ENCODE measurements at places on chromosomes 1 and 21.

DNA sequence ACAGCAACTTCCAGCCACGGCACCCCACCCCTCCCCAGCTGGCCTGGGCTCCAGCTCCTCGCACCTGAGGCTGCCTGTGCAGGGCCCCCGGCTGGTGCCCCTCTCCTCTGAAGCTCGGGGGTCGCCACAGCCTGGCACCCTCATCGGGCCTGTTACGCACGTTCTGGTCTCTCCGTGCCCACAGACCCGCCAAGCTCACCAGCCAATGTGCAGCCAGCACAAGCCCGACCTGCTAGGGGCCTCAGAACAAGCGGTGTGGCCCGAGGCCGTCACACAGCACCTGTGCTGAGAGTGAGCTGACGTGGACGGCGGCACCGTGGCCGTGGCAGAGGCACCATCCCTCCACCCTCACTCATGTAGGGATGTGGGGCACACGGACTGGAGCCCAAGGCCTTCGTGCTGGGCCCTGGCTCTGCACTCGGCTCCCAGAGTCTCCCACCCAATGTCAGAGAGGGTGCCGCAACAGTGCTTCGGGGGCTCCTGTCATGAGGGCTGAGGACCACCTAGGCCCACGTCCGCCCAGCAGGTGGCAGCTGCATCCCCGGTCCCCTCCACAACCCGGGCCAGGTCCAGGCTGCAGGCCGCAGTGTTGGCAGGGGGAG lies 4.4 kb upstream of the SAMD11 start:
- no peak for DNase-seq

GRCh38 chr1:53575141-53575954 lies 116.1 kb downstream of the DMRTB1 start:
- DNase-seq: no peak

- DNase-seq: no peak
Measured at GRCh38 chr1:936348-937264, 12.9 kb downstream of the SAMD11 start.

DNA sequence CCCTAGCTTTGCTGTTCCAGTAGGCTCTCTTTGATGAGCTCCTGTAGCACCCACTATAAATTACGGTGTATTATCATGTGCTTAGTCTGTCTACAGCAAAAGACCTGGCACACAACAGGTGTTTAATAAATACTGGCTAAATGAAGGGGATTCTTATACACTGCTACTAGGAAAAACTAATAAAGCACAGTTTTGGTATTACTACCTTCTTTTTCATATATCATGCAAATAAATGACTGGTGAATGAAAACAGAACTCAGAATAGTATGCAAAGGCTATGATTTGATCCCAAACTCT lies 26.4 kb downstream of the WDR26 start:
- DNase-seq: no peak

DNA sequence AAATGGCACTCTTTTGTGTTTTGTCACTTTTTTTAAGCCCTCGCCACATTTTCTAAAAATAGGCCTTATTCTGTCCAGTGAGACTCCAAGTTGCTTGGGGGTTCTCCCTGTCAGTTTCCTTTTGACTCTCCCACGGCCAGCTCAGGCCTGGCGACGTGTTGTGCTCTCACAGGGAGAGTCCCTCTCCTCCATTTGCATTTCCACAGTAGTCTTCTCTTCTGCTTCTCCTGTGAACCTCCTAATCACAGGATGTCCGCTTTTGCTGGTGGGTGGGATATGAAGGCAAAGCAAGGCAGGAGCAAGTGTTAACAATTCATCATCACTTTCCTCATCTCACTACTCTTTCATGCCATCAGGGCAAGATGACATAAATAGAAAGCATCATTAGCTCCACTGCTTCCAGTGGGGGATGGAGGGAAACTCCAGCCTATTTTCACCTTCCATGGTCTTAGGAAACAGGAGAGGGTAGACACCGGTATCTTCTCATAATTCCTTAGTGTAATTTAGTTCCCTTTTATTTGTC lies 99.8 kb downstream of the INTS7 start:
- DNase-seq: peak; percentile 85

DNA sequence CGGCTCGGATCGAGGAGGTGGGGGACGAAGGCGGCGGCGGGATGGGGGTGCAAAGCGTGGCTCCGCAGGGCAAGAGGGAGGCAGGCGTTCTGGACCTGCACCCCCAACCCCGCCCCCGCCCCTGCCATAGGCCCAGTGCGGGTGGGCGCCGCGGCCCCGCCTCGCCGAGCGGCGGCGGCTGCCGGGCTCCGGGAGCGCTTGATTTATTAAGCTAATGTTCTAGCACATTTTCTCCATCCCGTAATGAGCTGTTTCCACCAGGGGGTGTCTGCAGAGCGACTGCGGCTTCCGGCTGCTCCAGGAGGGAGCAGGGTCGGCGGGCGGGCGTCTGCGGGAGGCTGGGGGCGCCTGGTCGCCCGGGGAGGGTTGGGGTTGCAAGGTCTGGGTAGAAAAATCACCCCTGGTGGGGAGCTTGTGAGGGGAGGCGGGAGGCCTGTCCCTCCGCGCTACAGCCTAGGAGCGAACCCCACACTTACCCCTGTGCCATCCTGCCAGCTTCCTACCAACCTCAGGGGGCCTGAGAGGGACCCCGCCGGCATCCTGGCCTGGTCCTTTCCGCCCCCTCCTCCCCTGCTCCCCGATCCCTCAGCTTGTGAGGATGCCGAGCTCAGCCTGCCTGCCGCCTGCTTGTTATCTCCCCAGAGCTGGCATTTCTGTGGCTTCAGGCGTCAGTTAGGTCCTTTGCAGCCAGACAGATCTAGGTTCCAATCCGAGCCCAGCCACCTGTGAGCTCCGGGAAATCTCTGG lies 48.5 kb upstream of the ACOT11 start:
- peak; percentile 55 for DNase-seq

DNA sequence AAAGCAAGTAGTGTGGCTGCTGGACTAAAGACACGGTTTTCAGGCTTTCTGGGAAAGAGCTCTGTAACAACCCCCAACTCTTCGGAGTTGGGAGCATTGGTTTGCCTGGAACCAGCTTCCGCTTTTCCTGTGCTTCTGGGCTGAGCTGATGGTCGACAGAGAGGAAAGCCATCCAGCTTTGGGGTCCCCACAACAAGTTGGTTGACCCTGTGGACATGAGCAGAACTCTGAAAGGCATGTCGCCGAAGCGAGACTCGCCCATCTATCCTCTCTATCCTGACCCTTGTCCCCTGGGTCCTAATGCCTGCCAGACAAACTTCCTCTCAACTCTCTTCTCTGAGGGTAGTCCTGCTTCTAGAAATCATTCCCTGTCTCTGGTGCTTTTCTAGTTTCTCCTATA lies 31.9 kb upstream of the FCGR2A start:
- DNase-seq: no peak

GRCh38 chr1:116113615-116114014 lies 2.4 kb downstream of the MAB21L3 start:
- DNase-seq: no peak

- DNase-seq: no peak
Measured at GRCh38 chr1:234498448-234499118, 19.6 kb upstream of the TARBP1 start.

DNA sequence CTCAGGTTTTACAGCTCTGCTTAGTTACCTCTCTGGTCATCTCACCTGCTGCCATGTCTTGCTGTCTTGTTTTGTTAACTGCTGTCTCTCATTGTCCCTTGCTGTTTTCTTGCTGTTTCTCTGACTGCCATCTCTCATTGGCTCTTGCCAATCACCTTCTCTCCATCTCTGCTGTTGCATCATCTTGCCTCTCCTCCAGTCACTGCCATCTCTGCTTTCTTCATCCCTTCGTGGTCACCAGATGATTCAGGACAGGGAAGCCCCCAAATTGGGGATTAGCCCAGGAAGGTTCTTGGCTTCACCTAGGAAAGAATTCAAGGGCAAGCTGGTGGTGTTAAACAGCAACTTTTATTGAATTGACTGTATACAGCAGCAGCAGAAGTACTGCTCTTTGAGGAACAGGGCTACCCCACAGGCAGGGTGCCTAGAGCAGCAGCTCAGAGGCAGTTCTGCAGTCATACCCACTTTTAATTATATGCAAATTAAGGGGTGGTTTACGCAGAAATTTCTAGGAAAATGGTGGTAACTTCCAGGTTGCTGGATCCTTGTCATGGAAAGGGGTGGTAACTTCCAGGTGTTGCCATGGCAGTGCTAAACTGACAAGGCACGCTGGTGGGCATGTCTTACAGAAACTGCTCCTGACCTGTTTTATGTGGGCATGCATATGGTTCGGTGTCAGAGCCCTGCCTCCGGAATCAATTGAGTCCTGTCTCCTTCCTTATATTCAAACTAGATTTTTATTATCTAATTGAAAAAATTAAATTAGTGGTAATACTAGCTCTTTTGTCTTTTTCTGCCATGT lies 33.4 kb downstream of the SUCO start:
- no peak for DNase-seq

DNA sequence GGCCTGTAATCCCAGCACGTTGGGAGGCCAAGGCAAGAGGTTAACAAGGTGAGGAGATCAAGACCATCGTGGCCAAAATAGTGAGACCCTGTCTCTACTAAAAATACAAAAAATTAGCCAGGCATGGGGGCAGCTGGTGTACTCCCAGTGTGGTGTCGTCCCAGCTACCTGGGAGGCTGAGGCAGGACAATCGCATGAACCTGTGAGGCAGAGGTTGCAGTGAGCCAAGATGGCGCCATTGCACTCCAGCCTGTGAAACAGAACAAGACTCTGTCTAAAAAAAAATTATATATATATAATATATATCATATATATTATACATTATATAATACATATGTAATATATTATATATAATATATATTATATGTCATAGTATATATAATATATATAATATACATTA lies 249.2 kb upstream of the TPTE start:
- no peak for DNase-seq

- no peak for DNase-seq
Measured at GRCh38 chr1:108009603-108010195, 44.7 kb upstream of the VAV3 start.

DNA sequence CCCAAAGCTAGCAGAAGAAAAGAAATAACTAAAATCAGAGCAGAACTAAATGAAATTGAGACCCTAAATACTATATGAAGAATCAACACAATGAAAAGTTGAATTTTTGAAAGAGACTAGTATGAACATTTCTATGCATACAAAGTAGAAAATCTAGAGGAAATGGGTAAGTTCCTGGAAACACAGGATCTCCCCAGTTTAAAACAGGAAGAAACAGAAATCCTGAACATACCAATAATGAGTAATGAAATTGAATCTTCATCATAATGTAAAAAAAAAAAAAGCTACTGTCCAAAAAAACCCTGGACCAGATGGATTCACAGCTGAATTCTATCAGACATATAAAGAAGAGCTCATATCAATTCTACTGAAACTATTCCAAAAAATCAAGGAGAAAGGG lies 233.5 kb downstream of the PLPP3 start:
- no peak for DNase-seq

DNA sequence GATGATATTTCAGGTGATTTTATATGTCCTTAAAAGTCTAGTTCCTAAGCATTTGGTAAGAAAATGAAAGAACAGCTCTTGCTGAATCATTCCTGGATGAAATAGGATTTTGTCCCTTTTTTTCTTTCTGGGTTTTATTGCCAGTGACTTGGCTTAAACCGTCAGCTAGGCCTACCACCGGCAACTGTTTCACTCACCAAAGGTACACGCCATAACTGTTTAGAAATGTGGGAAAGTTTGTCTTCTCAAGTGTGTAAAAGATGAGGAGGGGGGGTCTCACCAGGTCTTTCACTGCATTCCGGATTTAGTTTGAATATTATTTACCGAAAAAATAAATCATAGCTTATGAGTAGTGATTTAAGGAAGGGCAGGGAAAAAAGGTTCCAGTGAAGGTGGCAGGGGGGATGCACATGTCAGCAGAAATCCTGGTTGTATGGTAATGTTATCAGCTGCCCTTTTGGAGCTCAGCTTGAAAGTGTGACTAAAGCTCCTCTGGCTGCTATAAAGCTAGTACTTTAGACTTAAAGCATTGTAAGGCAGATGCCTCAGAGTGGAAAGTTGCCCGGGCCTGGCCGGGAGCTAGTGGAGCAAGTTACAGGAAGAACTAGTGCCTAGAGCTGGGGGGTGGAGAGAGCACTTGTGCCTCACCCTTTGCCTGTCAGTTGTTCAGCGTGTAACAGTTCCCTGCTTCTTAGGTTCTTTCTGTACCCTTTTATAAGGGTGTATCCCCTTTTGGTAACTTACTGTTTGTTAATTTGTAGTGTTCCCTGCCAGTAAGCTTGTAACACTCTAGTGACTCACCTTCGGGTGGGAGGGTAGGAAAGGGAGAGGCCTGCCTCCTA lies 3.1 kb downstream of the ATP1A1 start:
- DNase-seq: no peak

- DNase-seq: no peak
Measured at GRCh38 chr1:108877348-108878159, 769 bp downstream of the GPSM2 start.

GRCh38 chr1:96473791-96474434 lies 247.7 kb upstream of the PTBP2 start:
- DNase-seq: no peak

DNA sequence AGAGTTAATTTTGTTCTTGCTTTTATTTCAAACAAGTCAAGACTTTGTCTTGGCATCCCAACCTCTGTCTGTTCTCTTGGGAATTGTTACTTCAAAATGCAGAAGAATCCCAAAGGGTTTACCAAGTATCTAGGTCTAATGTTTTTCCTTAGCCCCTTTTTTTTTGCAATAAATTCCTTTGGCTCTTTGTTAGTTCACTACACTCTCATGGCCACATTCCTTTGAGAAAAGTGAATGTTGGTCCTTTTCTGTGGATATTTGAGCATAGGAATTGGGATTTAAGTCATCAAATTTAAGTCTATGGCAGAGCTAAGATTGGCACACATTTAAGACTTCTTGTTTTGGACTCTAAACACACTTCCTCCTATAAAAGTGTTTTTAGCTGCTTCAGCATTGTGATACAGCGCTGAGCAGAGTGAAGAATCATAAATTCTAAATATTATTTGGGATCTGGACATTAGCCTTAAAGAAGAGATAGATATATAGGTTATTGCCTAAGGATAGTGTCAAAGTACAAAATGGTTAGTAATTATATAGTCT lies 1.9 kb downstream of the BTF3L4 start:
- no peak for DNase-seq

DNA sequence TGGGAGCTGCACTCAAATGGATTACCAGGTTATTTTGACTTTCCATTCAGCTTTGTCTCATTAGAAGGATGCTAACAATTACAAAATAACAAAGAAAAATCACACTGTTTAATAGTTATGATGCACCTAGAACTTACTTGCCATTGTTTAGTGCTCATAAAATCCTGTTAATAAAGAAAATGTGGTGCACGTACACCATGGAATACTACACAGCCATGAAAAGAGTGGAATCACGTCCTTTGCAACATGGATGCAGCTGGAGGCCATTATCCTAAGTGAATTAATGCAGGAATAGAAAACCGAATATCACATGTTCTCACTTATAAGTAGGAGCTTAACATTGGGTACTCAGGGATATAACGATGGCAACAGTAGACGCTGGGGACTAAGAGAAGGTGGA lies 19.8 kb downstream of the MAP3K21 start:
- DNase-seq: no peak
